Stimulated activated CD4-positive, alpha-beta T cell treated with anti-CD3 and anti-CD28 coated beads, Interleukin-1b, Interleukin-23, amount 100 ng/mL, for 1 hour (primary cell): ENCODE measurements at places on chromosomes 1 and 21.

DNA sequence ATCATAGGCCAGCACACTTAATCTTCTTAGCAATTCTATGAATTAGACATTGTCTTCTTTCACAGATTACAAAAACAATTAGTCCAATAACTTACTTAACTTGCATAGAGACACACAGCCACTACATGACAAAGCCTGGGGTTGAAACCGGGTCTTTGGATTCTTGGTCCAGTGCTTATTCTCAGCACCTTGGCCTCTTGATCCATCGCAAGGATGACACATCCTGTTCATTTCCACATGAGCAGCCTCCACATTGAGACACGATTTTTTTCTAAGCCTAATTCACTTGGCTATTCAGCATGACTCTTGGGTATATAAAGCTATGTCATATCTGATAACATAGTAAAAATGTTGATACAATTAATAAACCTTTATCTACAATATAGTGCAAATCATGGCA lies 221.0 kb upstream of the FOXD3 start:
- DNase-seq: no peak

- no peak for DNase-seq
Observed at GRCh38 chr1:24277420-24278169, 41.6 kb upstream of the GRHL3 start.

DNA sequence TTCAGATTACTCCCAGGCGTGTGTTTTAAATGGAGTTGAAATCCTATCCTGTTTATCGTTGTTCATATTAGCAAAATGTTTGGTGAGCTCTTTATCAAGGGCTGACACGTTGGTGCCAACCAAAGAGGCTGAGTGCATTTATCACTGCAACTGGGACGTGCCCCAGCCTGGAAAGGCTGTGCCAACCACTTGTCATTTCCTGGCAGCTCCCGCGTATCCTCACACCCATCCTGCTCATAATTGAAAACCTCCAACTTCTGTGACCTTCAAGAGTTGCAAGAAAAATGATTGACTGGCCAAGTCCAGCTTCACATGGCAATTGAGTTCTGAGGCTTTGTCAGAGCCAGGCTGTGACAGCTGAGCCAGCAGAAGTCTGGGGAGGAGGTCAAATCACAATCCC lies 43.7 kb upstream of the KCNA3 start:
- no peak for DNase-seq

DNA sequence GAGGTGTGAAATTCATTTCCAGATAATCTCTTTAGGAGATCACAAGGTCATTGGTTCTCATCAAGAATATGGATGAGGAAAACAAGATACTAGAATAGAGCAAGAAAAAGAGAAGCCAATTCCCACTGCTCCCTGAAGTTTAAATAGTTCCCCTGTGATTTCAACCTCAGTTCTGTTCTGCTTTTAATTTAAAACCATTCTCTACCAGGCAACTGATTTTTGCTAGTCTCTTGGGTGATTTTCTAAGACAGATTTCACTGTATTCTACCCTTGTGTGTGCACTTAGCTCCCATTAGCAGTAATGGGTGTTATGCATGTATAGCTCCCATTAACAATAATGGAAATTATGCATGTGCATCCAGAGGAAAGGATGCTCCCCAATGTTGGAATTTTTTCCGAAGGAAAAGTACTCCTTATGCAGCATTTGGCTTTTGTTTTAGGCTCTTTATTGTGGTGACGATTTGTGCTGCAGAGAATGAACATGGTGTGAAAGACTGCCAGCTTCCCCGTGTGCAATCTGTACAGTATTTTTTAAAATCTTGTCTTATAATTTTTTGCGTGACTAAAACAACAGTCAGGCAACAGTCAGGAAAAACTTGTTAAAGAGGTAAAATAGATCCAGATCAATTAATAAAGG lies 144.0 kb upstream of the ZRANB2 start:
- no peak for DNase-seq

GRCh38 chr1:27444632-27445031 lies 45.3 kb downstream of the WASF2 start:
- DNase-seq: no peak

- no peak for DNase-seq
Observed at GRCh38 chr1:208511242-208511860, 267.2 kb upstream of the PLXNA2 start.

- DNase-seq: no peak
Observed at GRCh38 chr1:240092301-240093119, 827 bp downstream of the FMN2 start.

DNA sequence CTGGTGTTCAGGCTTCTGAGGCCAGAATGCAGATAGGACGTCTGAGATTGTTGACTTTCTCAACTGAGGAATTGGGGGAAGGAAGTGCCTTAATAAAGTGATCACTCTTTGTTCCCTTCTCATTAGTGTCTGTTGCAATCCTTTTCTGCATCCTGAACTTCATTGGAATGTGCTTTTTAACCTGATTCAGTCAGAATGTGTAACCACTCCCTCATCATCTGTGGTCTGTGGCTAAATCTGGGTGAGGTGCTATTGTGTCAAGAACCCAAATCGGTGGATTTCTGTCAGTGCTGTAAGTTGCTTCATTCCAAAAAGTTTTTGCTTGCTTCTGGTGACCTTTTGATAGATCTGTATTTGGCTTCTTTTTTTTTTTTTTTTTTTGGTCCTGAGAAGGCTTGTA lies 38.2 kb downstream of the ARID1A start:
- no peak for DNase-seq

GRCh38 chr1:228219245-228219961 lies 11.6 kb downstream of the OBSCN start:
- no peak for DNase-seq

DNA sequence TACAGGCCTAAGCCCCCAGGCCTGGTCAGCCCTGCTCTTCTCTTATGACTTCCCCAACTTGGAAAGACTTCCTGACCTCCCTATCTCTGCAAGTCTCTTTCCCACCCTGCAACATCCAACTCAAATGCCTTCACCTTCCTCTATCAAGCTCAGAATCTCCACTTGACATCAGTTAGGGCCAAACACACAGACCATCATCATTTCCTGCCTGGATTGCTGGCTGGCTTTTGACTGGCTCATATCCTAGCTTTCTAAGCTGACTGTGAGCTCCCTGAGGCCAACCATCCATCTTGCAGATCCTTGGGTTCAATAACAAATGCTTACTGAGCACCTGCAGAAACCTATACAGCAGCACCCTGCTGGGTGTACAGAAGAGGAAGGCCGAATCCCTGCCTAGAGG lies 137.3 kb upstream of the EDN2 start:
- DNase-seq: no peak

GRCh38 chr1:228463559-228464455 lies 23.4 kb upstream of the RNF187 start:
- DNase-seq: no peak

DNA sequence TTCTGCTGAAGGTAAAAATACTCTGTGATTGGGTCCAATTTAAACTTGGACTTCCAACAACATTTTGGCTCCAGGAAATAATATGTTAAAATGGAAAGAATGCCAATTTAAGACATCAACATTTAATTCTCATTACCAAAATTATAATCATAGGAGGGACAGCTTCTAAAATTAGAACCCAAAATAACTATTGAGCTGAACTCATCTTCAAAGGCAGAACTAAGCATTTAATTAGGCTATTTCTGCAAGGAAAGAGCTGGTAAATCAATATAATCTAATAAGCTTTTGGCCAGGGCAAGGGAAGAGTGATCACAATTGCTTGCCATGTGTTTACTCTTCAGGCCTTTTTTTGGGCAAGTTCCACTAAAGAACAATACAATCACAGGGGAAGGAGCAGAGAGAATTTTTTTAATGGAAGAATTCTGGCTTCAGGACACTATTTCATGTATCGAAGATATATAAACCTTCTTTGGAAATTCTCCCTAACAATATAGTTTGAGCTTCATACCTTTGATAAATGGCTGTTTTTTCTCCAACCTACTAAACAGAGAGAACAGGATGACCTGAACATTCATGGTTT lies 133.1 kb upstream of the PTBP2 start:
- DNase-seq: no peak

GRCh38 chr1:50955116-50955515 lies 5.0 kb downstream of the FAF1 start:
- DNase-seq: no peak

DNA sequence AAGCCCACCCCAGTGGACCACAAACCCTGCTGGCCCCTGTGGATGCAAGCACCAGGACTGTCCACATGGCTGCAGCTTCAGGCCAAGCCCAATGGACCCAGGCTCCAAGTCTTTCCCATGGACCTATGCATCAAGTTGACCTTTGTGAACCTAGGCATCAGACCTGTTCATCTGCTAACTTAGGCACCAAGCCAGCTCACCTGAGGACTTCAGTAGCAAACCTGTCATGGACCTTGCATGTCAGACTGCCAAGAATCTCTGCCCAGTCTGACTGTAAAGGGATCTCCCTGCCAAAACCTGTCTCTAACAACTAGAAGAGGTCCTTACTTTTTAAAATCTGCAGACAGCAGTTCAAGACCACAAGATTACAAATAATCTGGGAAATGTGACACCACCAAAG lies 37.8 kb downstream of the FMO3 start:
- DNase-seq: no peak

GRCh38 chr21:39531064-39531463 lies 79.3 kb downstream of the SH3BGR start:
- no peak for DNase-seq

GRCh38 chr1:233584931-233585330 lies 29.0 kb upstream of the KCNK1 start:
- DNase-seq: no peak

DNA sequence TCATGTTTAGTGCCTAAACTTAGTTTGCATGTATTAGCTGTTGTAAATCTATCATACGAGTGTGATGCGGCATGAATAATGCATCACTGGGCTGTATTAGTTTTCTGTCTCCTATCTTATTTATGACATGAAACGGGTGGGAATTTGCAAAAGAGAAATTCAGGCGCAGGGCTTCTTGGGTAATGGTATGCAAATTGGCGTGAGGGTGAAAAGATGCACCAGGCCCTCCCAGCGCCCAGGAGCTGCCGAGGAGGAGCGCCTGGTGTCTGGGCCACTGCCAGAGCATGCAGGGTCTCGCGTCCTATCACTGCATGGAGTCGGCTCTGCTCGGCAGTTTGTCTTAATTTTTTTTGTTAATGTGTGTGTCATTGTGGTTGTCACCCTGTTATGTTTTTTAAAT lies 82.9 kb upstream of the ACTL8 start:
- DNase-seq: no peak

GRCh38 chr1:185825556-185825955 lies 91.4 kb downstream of the HMCN1 start:
- DNase-seq: no peak

GRCh38 chr1:64701071-64701470 lies 43.8 kb upstream of the RAVER2 start:
- DNase-seq: no peak

DNA sequence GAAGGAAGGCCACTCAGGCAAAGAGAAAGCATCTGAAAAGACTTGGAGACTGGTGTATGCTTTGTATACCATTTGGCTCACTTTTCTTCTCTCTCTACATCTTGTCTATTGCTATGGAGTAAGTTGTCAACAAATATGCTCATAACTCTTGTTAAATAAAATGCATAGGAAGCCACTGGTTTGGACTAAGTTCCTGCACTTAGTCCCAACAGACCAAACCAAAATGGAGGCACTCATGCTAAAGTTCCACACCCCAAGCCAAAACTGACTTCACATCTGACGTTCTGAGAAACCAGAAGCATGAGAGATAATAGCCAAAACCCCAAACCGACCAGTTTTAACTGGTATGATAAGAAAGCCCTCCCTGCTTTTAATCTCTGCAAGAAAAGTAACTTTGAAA lies 135.3 kb upstream of the LYPLAL1 start:
- DNase-seq: no peak

DNA sequence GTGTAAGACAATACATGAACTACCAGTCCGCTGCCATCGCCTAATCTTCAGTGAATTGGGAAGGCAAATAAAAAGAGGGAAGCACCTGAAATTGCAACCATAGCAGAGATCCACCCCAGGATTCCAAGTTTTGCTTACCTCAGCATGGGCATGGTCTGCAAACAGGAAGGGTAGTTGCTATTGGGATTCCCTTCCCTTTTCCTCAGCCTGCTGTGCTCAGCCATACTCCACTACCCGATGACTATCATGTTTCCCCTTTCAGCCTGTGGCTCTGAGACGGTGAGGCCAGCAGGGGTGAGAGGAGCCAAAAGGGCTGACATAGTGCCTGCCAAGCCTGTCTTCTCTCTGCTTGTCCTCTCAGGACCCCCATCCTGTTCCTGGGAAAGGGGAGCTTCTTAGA lies 64.2 kb downstream of the GPR137B start:
- DNase-seq: no peak
